ENCODE measurements at places on chromosomes 16 and 17.

GRCh38 chr16:88921591-88921990 lies 55.1 kb upstream of the PABPN1L start:
- DNase-seq, result no peak

GRCh38 chr17:49390548-49391324 lies 23.9 kb downstream of the PHB1 start:
- DNase-seq, result peak; percentile 52

DNA sequence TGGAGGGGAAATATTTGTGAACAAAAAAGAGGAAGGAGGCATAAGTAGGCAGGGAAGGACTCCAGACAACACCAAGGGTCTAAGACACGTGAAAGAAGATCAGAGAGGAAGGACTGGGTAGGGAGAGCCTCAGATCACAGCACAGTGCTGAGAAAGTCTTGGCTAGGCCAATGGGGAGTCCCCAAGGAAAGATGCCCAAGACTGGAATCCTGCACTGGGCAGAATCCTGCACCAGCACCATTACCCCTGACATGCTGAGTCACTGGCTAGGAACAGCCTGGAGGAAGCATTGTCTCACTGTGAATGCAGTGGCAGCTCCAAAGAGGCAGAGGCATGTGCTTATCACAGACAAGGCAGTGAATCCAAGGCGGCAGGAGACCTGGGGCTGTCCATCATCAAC lies 19.2 kb downstream of the CLEC19A start:
- DNase-seq, result no peak

- peak; percentile 9 for DNase-seq
Measured at GRCh38 chr17:48198950-48199541, 91.5 kb downstream of the SNX11 start.
